ENCODE measurements at places on chromosomes 13 and 19.

DNA sequence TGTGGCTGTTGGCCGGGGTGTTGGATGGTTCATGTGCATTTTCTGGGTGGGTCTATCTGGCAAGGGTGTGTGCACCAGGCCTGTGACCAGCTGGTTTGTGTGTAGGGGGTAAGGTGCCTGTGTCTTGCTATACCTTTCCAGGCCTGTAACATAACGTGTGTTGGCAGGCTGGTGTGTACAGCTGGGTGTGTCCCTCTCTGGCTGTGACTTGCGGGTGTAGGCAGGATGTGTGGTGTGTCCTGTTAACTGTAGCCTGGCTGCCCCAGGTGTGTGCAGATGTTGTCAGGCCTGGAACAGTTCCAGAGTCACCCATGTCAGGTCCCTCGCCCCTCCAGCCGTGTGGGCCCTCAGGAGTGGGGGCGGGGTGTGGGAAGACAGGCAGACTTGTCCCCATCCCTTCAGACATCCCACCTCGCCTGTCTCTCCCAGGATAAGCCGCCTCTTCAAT is 9.8 kb downstream of the KCTD15 start:
- no peak for DNase-seq

- DNase-seq, result no peak
Observed at GRCh38 chr13:111099290-111099689, 15.8 kb upstream of the ARHGEF7 start.

- no peak for DNase-seq
Observed at GRCh38 chr13:55091172-55091571, 2049.5 kb upstream of the PRR20A start.

DNA sequence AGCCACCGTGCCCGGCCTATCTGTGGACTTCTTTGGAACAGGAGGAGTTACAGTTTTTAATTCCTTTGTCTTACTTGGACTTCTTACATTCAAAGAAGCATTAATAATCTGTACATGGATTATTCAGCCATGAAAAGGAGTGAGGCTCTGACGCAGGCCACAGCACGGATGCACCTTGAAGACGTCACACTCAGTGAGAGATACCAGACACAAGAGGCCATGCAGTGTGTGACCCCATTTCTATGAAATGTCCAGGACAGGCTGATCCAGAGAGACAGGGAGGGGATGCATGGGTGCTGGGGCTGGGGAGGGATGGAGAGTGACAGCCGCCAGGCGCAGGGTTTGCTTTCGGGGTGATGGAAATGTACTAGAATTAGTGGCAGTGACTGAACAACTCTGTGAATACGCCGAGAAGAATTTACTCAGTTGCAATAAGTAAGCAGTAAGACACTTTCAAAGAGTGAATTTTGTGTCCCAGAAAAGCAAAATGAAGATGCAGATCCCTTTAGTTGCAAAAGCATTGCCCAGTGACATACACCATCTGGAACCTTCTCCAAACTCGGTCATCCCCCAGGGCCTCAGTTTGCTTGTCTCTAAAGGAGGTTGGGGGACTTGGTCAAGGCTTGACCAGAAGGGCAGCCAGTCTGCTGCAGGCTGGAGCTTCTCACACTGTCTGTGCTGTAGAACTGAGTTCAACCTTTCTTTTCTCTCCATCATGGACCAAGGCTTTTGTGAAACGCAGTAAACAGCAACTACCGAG is 25.3 kb downstream of the PIP5K1C start:
- DNase-seq, result no peak
